H4 (cell line): ENCODE measurements at places on chromosomes 5 and 9. TPM values are rescaled to one million over a fixed set of nuclear protein-coding genes. Genes with fewer than 3 reads are reported as not detected.

PLAC8L1 gene
- total RNA-seq = not detected in 2 replicates

SLC45A2 gene
- total RNA-seq = not detected in 2 replicates

RANBP17 gene
- not detected in 2 replicates for total RNA-seq

PCDHGA10 gene
- 1.4 and 1.9 TPM in 2 replicates for total RNA-seq

TAF11L6 gene
- total RNA-seq = not detected in 2 replicates

TMC1 gene
- total RNA-seq = not detected in 2 replicates

PCDHB16 gene
- total RNA-seq = 3.3 and 3.7 TPM in 2 replicates

HSD17B3 gene
- not detected in 2 replicates for total RNA-seq

HNRNPA0 gene
- total RNA-seq = 9.2 and 10.7 TPM in 2 replicates

ACTBL2 gene
- total RNA-seq = 6.7 and 7.0 TPM in 2 replicates

TMEM171 gene
- 10.4 and 10.7 TPM in 2 replicates for total RNA-seq

KDM4C gene
- total RNA-seq = 3.7 and 4.7 TPM in 2 replicates

OR1Q1 gene
- total RNA-seq = not detected in 2 replicates

IRGM gene
- not detected in 2 replicates for total RNA-seq

PCDHA9 gene
- 0.08 TPM in 1 of 2 replicates, not detected in the other for total RNA-seq

RAD1 gene
- total RNA-seq = 48.3 and 78.0 TPM in 2 replicates

PTGES gene
- total RNA-seq = 13.0 and 14.2 TPM in 2 replicates

DNA sequence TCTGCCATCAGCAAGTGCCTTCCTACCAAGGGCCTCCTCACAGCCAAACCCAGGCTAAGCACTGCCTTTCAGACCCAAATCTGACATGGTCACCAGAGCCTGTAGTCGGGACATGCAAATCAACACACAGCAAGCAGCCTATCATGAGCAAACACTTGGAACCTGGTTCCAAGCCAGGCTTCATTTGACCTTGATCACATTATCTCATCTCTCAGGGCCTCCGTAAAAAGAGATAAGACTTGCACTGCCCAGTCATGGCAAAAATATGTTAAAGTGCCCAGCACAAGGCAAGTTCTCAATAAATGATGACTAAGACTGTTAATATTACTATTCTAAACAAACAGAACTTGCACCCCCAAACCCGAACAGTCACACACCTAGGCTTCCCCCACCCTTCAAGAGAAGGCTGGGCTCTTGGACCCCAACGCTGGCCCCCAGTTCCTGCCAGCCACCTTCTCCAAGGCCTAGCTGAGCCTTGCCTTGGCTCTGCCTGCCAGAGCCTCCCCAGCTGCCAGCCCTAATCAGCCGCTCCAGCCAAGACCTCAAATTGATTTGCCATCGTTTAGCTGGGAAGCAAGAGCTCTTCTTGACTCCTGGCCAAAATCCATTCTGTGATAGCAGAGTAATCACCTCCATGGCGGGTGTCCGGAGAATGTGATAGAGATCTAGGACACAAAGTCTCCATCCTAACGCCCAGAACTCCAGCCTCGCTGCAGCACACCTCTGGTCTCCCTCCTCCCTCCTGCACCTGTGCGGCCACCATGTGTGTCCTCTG, 18.7 kb downstream of the CPLX2 start:
- DNase-seq = no peak

DNA sequence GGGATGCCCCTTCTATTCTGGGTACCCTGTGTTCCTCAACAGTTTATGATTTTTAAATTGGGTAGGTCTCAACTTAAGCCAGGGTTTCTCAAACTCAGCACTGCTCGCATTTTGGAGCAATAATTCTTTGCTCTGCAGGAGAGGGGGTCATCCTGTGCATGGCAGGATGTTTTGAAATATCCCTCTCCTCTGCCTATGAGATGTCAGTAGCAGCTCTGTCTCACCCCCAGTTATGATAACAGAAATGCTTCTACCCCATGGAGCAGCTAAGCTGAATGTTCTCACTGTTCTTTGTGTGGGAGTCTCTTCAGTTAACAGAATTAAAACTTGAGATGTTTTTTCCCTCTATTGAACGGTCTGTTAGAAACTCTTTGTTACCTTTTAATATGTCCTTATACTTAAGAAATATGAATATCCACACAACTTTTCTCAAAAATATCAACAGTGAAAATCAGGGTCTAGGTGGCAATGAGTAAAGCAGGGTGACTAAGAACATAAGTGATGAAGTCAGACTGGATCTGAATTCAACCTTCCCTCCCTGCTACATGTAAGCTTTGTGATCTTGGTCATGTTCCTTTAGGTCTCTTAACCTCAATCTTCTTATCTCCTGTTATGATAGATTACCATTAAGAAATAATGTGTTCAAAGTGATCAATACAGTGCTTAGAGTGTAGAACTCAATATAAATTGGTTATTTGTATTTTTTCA, 89.0 kb downstream of the CAMK4 start:
- DNase-seq = no peak

DNA sequence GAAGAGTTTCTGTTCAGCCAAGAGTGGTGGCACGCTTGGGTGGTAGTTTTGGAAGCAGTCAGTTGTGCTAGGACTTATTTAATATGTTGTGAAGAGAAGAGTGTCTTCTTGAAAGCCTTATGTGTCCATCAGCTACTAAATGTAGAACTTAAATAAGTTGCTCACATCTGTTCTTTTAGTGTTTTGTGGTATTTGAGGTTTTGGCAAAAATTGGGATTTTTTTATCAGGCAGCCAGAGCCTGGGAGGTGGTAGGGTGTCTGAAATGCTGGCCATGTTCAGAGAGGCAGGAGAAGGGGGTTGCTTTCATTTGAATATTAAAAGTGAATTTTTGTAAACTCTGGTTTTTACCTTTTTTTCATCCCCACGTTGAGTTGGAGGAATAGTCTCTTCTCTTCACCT, 24.2 kb upstream of the ZBTB34 start:
- no peak for DNase-seq

DNA sequence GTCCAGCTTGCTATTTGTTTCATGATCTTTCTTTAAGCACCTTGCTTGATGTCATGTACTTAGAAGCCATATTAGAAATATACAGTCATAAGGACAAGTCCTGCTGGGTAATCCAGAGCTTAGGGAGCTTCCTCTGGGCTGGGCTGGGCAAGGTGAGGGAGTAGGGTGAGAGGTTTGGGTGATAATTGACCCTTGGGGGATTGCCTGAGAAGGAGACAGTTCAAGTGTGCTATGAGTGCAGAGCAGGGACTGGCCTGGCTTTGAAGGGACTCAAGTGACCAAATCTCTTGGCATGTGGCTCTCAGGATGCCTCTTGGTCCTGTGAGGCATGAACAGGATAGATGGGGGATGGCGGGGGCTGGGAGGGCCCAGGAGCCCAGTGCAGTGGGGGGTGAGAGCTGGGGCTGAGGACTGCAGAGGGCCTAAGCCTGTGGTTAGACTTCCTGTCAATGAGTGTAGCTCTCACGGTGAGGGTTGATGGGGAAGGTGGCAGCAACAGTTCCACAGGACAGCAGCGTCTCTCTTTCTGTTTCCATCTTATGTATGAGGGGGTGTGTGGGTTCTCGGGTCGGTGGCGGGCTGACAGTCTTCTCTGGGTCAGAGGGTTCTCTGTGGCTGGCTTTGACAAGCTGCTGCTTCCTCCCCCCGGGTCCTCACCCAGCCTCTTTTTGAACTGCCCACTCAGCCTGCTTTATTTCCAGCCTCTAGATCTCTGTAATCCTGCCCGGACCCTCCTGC, 53.5 kb downstream of the RGS3 start:
- peak; percentile 45 for DNase-seq

DNA sequence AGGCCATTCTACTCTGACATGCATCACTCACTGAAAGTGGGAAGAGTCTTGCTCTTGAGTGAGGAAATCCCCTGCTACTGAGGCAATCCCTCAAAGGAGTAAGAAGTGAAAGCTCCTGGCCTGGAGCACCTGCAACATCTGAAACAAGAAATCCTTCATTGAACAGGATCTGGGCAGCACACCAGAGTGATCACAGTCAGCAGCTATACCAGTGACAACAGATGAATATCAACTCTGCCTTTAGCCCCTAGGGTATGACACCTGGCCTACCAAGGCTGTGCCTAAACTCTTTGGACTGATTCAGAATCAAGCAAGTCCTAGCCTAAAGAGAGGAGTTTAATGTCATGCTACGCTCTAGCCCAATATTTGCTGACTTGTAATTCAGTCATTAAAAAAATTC, 156.2 kb upstream of the CCDC152 start:
- DNase-seq = no peak

GRCh38 chr5:89117124-89117644, 234.2 kb upstream of the MEF2C start:
- DNase-seq = peak; percentile 13

DNA sequence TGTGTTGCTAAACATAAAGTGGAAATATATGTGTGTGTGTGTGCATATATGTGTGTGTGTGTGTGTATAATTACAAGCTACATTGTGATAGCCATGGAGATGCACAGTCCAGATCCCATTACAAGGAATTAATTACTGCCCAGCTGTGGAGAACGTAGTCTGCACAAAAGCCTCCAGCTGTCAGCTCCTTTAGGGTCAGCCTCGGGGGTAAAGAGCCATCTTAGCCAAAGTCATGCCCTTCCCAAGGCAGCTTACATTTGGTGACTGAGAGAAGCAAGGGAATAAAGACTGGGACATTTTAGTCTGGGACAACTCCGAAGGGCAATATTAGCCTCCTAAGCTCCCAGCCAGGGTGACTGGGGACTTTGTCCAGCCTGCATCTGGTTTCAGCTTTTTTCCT, 21.9 kb upstream of the FOCAD start:
- no peak for DNase-seq

- no peak for DNase-seq
These were observed 4.5 kb upstream of the GRHPR start for GRCh38 chr9:37417857-37418618.

DNA sequence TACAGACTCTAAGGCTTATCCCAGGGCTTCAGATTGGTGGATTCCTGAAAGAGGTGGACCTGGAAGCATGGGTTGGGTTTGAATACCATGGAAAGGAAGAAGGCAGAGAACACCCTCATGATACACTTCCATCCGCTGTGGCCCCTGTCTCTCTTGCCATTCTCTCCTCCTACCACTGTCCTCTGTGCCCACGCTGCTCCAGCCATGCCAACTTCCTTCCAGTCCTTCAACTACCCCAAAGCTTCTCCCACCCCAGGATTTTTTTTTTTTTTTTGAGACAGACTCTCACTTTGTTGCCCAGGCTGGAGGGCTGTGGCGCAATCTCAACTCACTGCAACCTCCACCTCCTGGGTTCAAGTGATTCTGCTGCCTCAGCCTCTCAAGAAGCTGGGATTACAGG, 1.7 kb upstream of the SPARC start:
- no peak for DNase-seq

- no peak for DNase-seq
These were observed 65.8 kb downstream of the MTX3 start for GRCh38 chr5:79924936-79925893.

GRCh38 chr5:170693701-170694100, 89.8 kb upstream of the GABRP start:
- DNase-seq = no peak

DNA sequence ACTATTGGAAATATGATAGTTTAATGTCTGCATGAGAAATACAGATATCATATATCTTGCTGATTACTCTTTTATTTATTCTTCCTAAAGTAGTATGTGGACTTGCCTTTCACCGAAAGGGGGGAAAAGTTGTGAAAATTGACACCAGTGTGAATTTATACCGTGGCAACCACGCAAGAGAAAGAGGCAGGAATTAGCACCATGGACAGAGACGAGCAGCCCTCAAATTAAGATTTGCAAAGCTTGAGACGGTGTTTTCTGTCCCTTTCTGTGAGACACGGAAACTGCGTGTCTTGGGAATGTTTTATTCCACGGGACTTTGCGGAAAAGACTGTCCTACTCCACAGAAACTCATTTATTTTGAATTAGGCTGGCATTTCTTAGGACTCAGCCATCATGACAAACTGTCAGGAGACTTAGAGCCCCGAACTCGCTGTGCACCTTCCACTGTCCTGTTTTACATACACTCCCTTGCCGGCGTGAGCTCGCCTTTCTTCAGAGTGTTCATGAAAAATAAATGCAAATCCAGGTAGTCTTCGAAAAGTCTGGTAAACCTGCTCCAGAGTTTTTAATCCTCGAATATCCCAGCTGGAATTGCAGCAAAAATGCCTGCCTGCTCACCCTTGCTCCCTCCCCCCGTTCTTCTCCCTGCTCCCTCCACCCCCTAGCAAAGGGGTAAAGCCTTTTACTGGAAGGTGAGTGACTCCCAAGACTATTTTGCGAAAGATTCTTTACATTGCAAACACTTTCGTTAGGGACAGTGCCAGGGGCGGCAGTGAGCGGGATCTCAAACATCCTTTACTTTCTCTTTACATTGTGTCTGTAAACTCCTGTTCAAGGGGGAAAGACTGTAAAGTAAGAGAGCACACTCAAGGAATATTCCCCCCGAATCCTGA, 3.8 kb upstream of the ELAVL2 start:
- peak; percentile 4 for DNase-seq

DNA sequence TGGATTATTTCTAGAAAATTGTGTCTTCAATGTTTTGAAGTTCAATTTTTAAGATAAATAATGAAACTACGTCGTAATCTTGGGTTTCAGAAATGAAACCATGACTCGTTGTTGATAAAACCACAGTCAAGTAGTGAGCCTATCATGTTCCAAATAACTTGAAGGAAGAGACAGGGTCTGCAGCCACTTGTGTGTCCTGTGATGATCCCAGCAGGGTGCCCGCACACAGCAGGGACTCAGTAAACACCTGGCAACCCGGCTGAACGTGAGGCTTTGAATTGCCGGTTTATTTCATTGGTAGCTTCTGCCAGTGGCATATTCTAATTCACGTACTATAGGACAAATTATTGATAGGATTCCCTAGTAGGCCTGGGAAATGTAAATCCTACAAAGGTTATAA, 679.6 kb downstream of the IRX1 start:
- DNase-seq = no peak

DNA sequence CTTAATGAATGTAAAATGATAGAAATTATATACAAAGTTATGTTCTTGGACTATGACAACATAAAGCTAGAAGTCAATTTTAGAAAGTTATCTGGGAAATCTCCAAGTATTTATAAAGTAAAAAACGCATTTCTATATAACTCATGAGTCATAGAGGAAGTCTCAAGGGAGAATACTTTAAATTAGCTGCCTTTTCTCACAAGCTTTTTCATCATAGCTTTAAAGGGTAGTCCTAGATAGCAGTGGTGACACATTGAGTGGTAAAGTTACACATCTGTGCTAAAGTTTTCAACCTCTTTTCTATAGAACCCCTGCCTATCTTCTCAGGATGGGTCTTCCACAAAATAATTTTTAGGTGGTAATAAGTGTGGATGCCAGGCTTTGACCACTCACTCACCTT, 598.3 kb upstream of the FAM174A start:
- DNase-seq = no peak

DNA sequence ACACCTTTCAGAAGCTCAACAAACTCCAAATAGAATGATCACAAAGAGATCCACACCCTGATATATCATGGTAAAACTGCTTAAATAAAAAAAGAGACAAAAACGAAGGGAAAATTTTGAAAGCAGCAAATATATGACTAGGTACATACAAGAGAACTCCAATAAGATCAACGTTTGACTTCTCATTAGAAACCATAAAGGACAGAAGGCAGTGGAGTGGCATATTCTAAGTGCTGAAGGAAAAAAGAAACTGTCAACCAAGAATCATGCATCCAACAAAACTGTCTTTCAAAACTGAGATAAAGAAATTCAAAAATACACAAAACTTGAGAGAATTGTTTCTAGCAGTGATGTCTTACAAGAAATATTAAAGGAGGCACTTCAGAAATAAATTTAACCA, 11.2 kb downstream of the SLC22A4 start:
- DNase-seq = no peak

- no peak for DNase-seq
These were observed 32.0 kb downstream of the HAVCR1 start for GRCh38 chr5:157026789-157027424.
